CD14-positive monocyte (primary cell): ENCODE measurements at places on chromosomes 16 and 17. TPM values are rescaled to one million over a fixed set of nuclear protein-coding genes. Genes with fewer than 3 reads are reported as not detected.

DNA sequence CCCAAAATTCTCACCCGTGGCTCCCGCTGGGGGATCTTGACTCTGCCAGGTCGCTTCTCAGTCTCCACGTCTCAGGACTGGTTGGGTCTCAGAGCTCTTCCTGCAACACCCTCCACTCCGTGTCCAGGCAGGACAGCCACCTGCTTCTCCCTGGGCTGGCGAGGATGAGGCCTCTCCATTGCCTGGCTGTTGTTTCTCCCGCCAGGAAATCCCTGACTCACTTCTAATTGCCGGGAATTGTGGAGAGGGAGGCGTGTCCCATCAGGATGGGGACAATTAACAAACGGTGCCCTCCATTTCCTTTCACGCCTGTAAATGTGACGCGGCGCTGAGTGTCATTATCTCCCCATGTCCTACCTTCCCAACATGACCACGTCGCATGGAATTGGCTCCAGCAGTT is 204.5 kb downstream of the RBFOX3 start:
- DNase-seq = no peak
- no peaks in the 10 kb centered on the region for H3K27me3 ChIP-seq
- H3K4me3 ChIP-seq = no peak overlapping the region
- H3K36me3 ChIP-seq = no peaks in the 10 kb centered on the region
- H3K4me1 ChIP-seq = no peaks in the 10 kb centered on the region
- no peak overlapping the region for H3K27ac ChIP-seq

- no peak for DNase-seq
- H3K27me3 ChIP-seq = peaks cover 3% of the 10 kb centered on the region
- peaks cover 13% of the 10 kb centered on the region for H3K4me1 ChIP-seq
- H3K36me3 ChIP-seq = no peaks in the 10 kb centered on the region
- no peak overlapping the region for H3K4me3 ChIP-seq
These were observed 4.8 kb downstream of the BCAR1 start for GRCh38 chr16:75246504-75247205.

- DNase-seq = peak; percentile 86
- H3K27ac ChIP-seq = peak overlapping the region; percentile 91
- H3K36me3 ChIP-seq = peaks cover 62% of the 10 kb centered on the region
- H3K27me3 ChIP-seq = no peaks in the 10 kb centered on the region
- H3K4me3 ChIP-seq = no peak overlapping the region
- peaks cover 62% of the 10 kb centered on the region for H3K4me1 ChIP-seq
These were observed 10.9 kb downstream of the HAPSTR1 start for GRCh38 chr16:9102379-9102778.

- peak within 1 kb of the TSS; percentile 79 for H3K27ac ChIP-seq
- no peaks in the 10 kb centered on the region for H3K27me3 ChIP-seq
- peak; percentile 89 for DNase-seq
- H3K36me3 ChIP-seq = peaks cover 36% of the 10 kb centered on the region
These were observed at the start of the genes NAA60 and ZNF597 for GRCh38 chr16:3443108-3444031. Gene NAA60, plus strand, starts transcription at chr16:3443680. Its CDS starts 32,548 bp downstream, at chr16:3476228. Gene ZNF597, minus strand, starts transcription at chr16:3443504. Its CDS starts 351 bp downstream, at chr16:3443153.

DNA sequence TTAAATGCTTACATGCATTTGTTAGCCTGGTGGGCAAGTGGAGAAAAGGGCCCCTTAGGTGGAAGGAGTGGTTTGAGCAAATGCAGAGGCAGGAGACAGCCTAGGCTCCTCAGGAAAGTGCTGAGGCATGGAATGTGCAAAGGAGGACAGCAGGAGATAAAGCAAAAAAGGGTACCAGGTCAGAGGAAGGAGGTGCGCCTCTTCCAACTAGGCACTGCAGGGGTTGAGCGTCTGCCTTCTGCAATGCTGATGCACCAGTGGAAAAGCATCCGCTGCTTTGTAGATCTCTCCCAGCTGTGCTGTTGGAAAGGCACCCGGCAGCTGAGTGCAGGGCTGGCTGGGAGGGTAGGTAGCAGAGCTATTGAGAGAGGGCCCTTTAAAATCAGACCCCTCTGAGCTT is 287.0 kb upstream of the XYLT1 start:
- no peak overlapping the region for H3K4me3 ChIP-seq
- no peak overlapping the region for H3K27ac ChIP-seq
- H3K27me3 ChIP-seq = no peaks in the 10 kb centered on the region

DNA sequence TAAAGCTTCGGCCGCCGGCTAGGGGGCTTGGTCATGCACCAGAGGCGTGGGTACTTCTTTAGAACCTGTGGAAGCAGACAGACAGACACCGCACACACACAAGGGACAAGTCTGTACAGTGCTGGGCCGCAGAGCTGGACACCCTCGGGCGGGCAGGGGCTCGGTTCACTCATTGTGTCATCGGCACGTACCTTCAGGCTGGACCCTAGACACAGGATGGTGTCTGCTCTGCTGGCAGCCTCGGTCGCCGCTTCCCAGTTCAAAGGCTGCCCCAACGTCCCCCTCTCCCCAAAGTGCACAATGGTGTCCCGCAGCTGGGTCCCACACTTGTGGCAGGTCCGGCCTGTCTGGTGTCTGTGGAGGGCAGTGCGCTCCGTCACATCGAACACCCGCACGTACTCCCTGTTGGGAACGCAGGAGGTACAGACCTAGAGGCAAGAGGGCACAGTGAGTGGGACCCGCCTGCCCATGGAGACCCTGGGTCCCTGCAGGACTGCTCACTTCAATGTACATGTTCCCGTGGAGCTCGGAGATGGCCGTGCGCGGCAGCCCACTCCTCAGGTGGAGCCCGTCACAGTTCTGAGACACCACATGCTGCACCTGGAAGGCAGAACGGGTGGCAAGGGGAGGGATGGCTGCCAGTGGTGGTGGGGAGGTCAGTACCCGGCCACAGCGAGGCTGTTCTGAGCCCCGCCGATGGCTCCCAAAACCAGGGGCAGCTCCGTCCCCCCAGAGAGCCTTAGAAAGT is 3.1 kb upstream of the PCYT2 start:
- H3K4me1 ChIP-seq = peaks cover 47% of the 10 kb centered on the region
- peaks cover 43% of the 10 kb centered on the region for H3K36me3 ChIP-seq
- DNase-seq = no peak
- H3K27ac ChIP-seq = peak overlapping the region; percentile 11
- no peaks in the 10 kb centered on the region for H3K27me3 ChIP-seq
- H3K4me3 ChIP-seq = no peak overlapping the region

DNA sequence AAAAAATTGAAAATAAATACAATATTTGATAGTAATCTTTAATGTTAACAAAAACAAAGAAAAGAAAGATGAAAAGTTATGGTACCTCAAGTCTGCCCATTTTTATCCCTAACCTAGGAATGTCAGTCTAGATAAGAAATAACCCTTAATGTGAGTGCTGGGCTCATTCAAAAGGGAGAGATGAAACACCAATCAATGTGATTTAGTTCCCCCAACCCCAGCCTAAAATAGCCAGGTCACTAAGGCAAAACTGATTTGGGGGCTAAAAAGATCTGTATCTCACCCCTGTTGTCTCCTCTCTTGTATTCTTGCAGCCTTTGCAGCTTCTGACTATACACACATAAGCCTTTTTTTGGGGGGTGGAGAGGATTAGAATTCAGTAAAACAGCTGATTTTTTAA is 3.2 kb upstream of the IGF2BP1 start:
- peaks cover 82% of the 10 kb centered on the region for H3K27me3 ChIP-seq
- no peak overlapping the region for H3K27ac ChIP-seq

GRCh38 chr16:85370881-85371651 is 242.1 kb upstream of the GSE1 start:
- no peak for DNase-seq
- H3K27ac ChIP-seq = no peak overlapping the region
- no peak overlapping the region for H3K4me3 ChIP-seq

DNA sequence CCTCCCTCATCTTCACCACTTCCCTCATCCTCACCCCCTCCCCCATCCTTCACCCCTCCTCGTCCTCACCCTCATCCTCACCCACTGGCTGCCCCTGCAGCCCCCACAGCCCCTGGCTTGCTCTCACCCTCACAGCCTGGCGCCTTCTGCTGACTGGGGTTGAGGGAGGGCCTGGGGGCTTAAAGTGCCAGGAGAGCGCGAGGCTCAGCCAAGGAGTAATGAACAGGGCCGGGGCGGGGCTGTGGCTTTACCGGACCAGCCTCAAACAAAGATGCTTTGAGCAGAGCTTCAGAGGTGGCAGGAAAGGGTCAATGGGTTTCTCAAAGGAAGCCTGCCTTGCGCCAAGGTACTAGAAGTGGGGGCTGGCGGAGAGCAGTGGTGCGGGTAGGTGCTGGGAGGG is at the start of gene PRSS33:
PRSS33 (minus strand) TSS at position 155 of the 400 bp plus-strand sequence. CDS start 1,013 bp downstream, outside the sequence.
- H3K27ac ChIP-seq = no peak within 1 kb of the TSS
- DNase-seq = no peak
- peaks cover 22% of the 10 kb centered on the region for H3K4me1 ChIP-seq
- H3K36me3 ChIP-seq = no peaks in the 10 kb centered on the region

DNA sequence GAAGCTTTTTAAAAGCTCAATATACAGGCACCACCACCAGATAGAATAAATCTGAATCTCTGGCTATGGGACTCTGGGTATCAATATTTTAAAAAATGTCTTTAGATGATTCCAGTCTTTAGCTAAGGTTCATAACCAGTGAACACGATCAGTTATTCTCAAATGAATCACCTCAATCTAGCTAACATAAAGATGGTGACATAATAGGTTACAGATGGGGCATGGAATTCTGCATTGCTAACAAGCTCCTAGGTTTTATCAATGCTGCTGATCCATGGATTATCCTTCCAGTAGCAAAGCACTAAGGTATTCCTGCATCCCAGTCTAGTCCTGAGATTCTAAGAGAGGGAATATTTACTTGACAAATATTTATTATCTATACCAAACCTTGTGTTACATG is 415.5 kb upstream of the CDH11 start:
- H3K27me3 ChIP-seq = no peaks in the 10 kb centered on the region
- H3K36me3 ChIP-seq = no peaks in the 10 kb centered on the region
- DNase-seq = no peak
- no peaks in the 10 kb centered on the region for H3K4me1 ChIP-seq
- no peak overlapping the region for H3K4me3 ChIP-seq
- H3K27ac ChIP-seq = no peak overlapping the region

GRCh38 chr16:77238593-77238992 is 39.4 kb downstream of the SYCE1L start:
- no peaks in the 10 kb centered on the region for H3K4me1 ChIP-seq
- H3K27me3 ChIP-seq = no peaks in the 10 kb centered on the region
- H3K27ac ChIP-seq = no peak overlapping the region
- no peak overlapping the region for H3K4me3 ChIP-seq
- no peaks in the 10 kb centered on the region for H3K36me3 ChIP-seq
- no peak for DNase-seq

GRCh38 chr16:26601335-26601734 is 465.4 kb upstream of the C16orf82 start:
- no peak for DNase-seq
- no peak overlapping the region for H3K27ac ChIP-seq
- no peaks in the 10 kb centered on the region for H3K27me3 ChIP-seq
- no peak overlapping the region for H3K4me3 ChIP-seq
- H3K4me1 ChIP-seq = no peaks in the 10 kb centered on the region
- H3K36me3 ChIP-seq = no peaks in the 10 kb centered on the region

- peaks cover 13% of the 10 kb centered on the region for H3K4me1 ChIP-seq
- DNase-seq = no peak
These were observed 26.0 kb downstream of the C16orf74 start for GRCh38 chr16:85724936-85725335.

GRCh38 chr17:48925991-48926342 is 17.8 kb downstream of the UBE2Z start:
- H3K36me3 ChIP-seq = peaks cover 98% of the 10 kb centered on the region
- H3K27me3 ChIP-seq = no peaks in the 10 kb centered on the region
- no peak overlapping the region for H3K27ac ChIP-seq
- DNase-seq = no peak
- no peak overlapping the region for H3K4me3 ChIP-seq

Gene KRT9
- polyA plus RNA-seq = not detected

Gene RUNDC3A
- polyA plus RNA-seq = 0.35 and 0.50 TPM in 2 replicates

Gene TEDC2
- polyA plus RNA-seq = 0.41 TPM in 1 of 2 replicates, not detected in the other

Gene CDRT15L2
- not detected in 2 replicates for polyA plus RNA-seq

Gene CCL2
- 17.7 TPM for polyA plus RNA-seq

Gene RAB34
- polyA plus RNA-seq = 82.3 and 93.3 TPM in 2 replicates

Gene ERI2
- 10.4 TPM for polyA plus RNA-seq

Gene CAMKK1
- 0.74 TPM for polyA plus RNA-seq

Gene GOT2
- polyA plus RNA-seq = 30.1 TPM
